Neural cell (in vitro differentiated cells): ENCODE measurements at places on chromosomes 12 and 14. TPM values are rescaled to one million over a fixed set of nuclear protein-coding genes. Genes with fewer than 3 reads are reported as not detected.

The OASL gene
- polyA plus RNA-seq: 0.42 TPM in 1 of 2 replicates, not detected in the other

The SLC5A8 gene
- polyA plus RNA-seq: 0.12 TPM in 1 of 2 replicates, not detected in the other

The ESRRB gene
- 0.59 and 1.9 TPM in 2 replicates for polyA plus RNA-seq

The MEG3 gene
- not detected in 2 replicates for polyA plus RNA-seq

The HAL gene
- 0.06 TPM in 1 of 2 replicates, not detected in the other for polyA plus RNA-seq

The TULP3 gene
- 6.5 and 9.3 TPM in 2 replicates for polyA plus RNA-seq

The PTPRO gene
- 120 and 124 TPM in 2 replicates for polyA plus RNA-seq

The SMCO2 gene
- 2.4 TPM in 1 of 2 replicates, not detected in the other for polyA plus RNA-seq

The DAZAP2 gene
- polyA plus RNA-seq: 89.0 and 97.9 TPM in 2 replicates

The SLC25A21 gene
- polyA plus RNA-seq: 0.35 TPM in 1 of 2 replicates, not detected in the other

The RPS26 gene
- 598 and 686 TPM in 2 replicates for polyA plus RNA-seq

The GPR84 gene
- polyA plus RNA-seq: not detected in 2 replicates

The SLC38A4 gene
- polyA plus RNA-seq: not detected in 2 replicates

The SMIM41 gene
- not detected in 2 replicates for polyA plus RNA-seq

The NXPH4 gene
- 0.53 TPM in 1 of 2 replicates, not detected in the other for polyA plus RNA-seq

The TSHR gene
- not detected in 2 replicates for polyA plus RNA-seq

The PLEKHH1 gene
- 32.1 and 34.1 TPM in 2 replicates for polyA plus RNA-seq
